T-helper 22 cell (primary cell): ENCODE measurements at places on chromosomes 11 and 22.
A peak's percentile ranks its signal among the peaks of the same experiment; 100 is the strongest.

- DNase-seq: no peak
These were observed 84.6 kb upstream of the PHOX2A start for GRCh38 chr11:72328366-72329224.

DNA sequence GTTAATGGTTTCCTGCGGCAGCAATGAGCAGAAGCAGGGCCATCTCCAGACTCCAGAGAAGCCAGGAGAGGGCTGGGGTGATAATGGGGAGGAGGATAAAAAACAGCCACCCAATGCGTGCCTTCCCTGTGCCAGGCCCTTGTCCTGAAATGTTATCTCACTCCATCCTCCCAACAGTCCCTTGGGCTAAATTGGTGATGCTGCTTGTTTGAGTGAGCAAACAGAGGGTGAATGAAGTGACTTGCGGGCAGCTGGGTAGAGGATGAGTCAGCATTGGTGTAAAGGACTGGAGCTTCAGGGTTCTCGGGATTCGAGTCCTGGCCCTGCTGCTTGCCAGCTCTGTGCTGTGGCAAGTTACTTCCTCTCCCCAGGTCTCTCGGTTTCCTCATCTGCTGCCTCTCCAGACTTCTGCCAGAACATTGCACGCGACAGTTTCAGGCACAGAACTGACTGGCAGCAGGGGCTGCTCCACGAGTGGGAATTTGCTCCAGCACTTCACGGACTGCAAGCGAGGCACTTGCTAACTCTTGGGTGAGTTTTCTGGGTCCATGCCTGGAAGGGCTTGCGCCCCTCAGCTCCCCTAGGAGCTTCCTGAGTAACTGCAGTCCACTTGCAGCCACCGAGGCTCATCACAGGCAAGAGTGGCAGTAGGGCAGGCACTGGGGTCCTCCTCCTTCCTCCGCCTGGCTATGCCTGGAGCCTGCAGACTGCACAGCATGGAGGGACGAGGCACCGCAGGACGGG, at the start of gene P2RY6:
TSS of gene P2RY6 (plus strand) at position 403 of the 744 bp plus-strand sequence. CDS start 24,181 bp downstream, outside the sequence.
- no peak for DNase-seq

GRCh38 chr22:46090036-46090591, 60.2 kb upstream of the PPARA start:
- DNase-seq: no peak

DNA sequence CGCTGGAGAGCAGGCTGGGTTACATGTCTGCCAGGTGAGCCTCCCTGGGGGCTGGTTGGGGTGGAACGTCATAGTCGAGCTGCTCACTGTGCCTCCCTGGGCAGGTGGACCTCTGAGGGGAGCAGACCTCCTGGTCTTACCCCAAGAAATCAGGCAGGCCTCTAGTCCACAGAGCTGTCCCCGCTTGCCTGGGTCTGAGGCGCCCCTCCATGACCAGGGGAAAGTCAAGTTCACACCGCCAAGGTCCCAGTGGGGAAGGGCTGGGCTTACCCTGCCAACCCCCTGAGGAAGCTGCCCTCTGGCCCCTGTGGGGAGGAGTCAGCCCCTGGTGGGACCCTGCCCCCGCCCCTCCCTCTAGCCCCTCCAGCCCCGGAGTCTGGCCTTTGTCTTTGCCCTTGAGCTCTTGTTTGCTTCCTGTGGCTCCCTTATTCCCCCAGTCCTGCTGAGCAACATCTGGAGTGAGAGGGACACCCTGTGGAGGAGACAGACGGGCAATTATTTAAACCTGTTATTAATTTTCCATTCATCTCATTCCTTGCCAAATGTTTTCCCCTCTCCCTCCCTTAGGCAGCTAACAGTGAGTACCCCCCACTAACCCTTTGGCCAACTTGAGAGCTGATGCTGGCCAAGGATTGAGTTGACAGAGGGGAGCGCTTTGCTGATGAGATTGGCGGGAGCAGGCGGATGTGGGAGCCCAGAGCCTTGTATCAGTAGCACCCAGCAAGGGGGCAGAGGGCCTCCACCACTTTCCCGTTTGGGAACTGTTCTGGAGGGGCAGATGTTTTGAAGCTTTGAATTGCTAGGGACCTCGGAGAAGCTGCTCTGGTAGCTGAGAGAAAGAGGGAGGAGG, 83.4 kb downstream of the CEP164 start:
- no peak for DNase-seq

DNA sequence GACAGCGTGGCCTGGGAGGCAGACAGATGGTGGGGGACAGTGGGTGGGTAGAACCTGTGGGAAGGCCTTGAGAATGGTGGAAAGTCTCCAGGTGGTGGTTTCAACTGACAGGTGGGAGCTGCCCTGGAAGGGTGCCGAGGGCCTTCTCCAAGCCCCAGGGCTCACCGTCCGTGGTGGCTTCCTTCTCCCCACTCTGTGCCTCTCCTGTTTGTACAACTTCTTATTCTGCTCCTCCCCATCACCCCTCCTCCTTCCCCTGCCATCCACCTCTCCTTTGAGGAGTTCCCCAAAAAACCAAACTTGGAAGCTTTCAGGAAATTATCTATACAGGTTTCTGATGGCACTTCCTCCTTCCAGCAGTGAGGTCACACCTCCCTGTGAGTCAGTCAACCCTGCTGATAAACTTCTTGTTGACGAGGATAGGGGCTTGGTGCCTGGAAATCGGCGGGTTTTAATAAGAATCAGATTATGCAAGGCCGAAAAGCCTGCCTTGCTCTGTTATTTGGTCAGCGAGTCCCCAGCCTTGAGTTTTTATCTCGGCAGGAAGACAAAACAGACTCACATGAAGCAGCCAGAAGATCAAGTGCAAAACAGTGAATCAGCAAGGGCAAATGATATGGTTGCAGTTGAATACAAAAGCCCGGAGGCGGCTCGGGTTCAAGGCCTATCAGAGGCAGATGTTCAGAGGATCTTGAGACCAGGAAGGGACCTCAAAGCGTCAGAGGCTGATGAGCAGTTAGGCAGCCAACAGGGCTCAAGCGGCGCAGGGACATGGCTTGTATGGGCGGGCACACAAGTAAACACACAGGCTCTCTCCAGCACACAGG, 9.5 kb upstream of the ST3GAL4 start:
- no peak for DNase-seq

DNA sequence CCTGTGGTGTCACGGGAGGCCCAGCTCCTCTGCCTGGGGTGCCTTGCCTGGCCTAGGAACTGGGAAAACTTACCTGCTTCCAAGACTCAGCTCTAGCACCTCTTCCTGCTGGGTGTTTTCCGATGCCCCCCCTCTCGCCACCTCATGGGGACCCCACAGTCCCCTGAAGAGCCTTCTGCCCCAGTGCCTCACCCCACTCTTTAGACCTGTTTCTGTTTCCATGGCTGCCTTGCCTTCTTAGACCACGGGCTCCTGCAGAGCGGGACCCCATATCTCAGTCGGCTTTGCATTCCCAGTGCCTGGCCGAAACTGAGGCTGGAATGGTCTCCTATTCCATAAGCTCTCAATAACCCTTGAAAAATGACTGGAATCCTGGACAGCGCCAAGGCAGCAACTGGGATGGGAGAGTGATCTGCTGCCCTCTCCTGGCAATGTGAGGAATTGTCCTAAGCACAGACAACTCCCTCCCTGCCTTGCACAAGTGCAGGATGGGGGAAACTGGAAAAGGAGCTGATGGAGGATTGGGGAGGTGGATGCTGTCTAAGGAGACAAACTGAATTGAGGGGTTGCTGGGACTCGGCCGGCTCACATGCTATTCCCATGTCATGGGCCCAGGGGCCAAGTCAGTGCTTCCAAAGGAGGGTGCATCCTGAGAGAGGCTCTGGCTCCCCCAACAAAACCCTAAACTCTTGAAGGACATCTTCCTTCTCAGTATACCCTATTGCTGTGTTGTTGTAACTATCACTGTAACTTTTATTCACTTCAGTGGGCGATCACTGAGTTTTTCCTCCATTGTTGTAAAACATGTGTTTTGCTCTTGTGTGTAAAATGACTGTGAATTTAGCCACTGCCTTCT, 26.6 kb upstream of the IL17RA start:
- DNase-seq: no peak

DNA sequence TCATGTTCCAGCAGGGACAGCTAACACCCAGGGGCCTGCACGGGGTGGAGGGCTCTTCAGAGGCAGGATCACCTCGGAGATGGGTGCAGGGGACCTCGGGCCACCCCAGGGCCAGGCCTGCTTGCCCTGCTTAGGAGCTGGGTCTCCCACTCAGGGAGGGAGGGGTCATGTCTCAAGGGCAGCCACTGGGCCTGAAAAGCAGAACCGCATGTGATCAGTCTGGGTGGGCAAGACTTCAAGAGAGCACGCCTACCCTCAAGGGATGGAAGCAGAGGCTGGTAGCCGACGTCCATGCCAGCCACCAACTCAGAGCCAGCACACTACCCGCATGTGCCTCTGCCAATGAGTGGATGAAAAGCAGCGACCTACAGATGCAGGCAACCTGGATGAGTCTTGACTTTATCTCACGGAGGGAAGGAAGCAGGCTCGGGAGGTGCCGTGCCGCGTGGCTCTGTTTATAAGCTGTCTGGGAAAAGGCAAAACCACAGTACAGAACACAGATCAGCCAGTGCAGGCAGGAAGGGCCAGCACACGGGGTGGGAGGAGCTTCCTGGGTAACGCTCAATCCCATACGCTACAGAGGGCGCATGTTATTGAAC, 16.0 kb downstream of the TBX1 start:
- DNase-seq: no peak

GRCh38 chr22:35314161-35314942, 14.7 kb downstream of the TOM1 start:
- DNase-seq: no peak

- peak; percentile 9 for DNase-seq
These were observed 635 bp downstream of the PRR5 start for GRCh38 chr22:44702479-44703198.

- DNase-seq: no peak
These were observed 24.5 kb upstream of the BLID start for GRCh38 chr11:122140500-122140899.

- DNase-seq: no peak
These were observed 30.1 kb upstream of the CD82 start for GRCh38 chr11:44535191-44535980.

- no peak for DNase-seq
These were observed 78.8 kb downstream of the ST3GAL4 start for GRCh38 chr11:126433989-126434949.

- no peak for DNase-seq
These were observed 50.5 kb downstream of the PARVG start for GRCh38 chr22:44231233-44231632.

DNA sequence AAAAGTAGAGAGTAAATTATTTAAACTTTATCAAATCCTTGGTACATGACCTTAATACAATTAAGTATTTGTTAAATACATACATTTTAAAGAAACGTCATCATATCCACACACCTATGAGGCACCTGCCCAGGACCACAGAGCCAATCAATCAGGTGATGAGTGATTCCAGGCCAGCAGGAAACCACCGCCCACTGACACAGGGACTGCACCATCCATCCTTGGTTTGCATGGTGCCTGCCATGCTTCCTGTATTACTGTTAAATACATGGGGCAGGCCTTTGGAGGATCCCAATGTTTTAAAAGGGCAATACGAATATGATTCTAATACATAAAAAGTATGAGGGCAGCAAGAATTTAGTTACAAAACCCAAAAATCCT, 7.0 kb upstream of the TBC1D10A start:
- no peak for DNase-seq

DNA sequence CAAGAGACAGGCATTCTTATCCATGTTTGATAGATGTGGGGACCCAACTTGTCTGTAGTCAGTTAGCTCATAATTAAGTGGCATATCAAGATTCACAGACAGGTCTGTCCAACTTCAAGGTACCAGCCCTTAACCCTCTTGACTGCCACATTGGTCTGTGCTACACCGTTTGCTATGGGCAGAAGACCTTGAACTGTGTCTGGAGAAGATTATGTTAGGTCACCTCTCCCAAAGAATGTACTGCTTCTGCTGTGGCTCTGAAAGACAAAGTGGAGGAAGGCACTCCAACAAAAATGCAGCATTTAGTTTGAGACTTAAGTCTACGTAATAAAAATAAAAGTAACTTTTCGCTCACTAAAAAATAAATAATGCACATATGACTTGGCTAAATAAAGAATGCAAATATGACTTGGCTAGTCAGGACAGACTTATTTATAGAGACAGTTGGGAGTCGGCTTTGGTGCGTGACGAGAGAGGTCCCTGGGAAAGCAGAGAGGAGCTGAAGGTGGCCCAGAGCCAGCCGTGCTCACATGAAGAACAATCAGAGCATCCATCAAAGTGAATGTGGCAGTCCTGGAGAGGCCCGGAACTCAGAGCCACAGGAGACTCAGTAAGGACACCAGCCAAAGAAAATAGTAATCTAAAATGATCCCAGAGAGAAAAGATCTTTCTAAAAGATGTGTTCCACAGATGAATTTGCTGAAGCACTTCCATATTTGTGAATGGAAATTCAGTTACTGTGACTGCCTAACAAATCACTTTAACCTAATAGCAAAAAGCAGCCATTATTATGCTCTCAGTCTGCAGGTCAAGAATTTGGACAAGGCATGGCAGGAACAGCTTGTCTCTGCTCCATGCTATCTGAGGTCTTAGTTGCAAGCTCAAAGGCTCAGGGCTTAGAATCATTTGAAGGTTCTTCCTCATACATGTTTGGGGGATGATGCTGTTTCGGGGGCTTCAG, 35.0 kb downstream of the CWC15 start:
- no peak for DNase-seq

DNA sequence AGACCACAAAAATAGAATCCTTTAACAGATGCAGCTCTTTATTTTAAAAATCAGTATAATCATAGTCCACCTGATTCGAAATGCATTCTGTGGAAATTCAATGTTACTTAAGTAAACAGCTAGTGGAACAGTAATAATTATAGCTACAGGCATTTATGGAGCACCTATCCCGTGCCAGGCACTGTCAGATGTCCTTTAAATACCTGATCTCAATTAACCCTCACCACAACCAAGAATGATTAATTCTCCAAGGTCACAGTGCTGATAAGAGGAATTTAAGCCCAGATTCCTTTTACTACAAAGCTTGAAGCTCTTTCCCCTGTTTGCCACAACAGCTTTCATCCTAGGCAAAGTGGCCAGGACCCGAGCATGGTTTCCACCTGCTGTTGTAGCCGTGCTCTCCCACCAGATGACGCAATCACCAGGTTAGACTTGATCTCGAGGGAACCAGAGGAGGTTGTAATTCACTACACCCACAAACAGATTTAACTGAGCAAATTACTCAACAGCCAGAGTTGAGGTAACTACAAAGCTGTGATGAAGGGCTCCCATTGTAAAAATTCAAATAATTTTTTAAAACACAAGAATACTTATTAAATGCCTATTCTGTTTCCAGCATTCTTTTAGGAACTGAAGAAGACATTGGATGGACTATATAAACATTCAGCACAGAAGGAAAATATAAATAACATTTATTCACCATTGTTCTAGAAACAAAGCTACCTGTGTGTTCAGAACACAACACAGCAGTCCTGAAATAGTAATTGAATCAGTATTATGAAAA, 10.3 kb downstream of the PRDM10 start:
- peak; percentile 5 for DNase-seq

- DNase-seq: no peak
These were observed 24.4 kb upstream of the HSPA8 start for GRCh38 chr11:123086305-123086704.

DNA sequence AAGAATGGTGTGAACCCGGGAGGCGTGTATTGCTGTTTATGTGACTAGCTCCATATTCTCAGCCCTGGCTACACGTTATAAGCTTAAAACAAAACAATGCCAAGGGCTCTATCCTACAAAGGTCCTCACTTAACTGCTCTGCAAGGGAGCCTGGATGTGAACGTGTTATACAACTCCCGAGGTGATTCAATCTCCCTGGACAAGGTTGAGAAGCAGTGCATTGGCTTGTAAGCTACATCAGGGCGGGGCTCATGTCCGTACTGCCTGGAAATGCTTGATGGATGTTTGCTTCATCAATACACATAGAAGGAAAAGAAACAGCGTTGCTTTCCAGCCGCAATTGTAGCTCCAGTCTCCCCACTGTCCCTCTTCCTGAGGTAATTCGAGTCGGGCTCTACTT, 256.9 kb upstream of the SYN3 start:
- no peak for DNase-seq
